ENCODE measurements at places on chromosomes 6 and 20.

- DNase-seq = no peak
These were observed 277.7 kb downstream of the ADGB start for GRCh38 chr6:146876271-146877151.

DNA sequence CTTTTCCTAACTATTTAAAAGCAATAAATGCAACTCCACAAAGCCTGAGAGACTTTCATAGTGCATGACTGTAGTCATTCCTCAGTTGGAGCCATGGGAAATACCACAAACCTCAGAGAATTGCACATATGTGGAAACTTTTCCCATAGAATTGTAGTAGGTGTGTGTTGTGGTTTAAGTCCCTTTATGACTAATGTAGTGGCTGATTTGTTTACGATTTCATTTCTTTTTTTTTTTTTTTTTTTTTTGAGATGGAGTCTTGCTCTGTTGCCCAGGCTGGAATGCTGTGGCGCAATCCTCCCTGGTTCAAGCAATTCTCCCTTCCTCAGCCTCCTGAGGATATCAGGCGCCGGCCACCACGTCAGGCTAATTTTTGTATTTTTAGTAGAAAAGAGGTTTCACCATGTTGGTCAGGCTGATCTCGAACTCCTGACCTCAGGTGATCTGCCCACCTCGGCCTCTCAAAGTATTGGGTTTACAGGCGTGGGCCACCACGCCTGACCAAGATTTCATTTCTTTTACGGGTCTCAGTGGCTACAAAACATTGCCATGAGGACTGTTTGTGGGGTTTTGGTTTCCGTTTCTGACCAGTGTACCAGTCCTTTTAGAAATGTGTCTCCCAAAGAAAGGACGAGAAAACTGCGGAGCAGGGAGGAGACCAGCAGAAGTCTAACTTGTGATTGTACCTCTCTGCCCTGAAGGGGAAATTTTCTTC is 212.1 kb upstream of the MARCKS start:
- no peak for DNase-seq

- DNase-seq = no peak
These were observed 23.0 kb upstream of the LY86 start for GRCh38 chr6:6565488-6565887.

GRCh38 chr20:34916774-34917354 is 38.7 kb downstream of the GSS start:
- DNase-seq = no peak

- DNase-seq = peak; percentile 66
These were observed 1.5 kb downstream of the ZNFX1 start for GRCh38 chr20:49276161-49276960.

GRCh38 chr6:33568826-33569570 is 11.1 kb downstream of the BAK1 start:
- DNase-seq = no peak

GRCh38 chr6:35305117-35305516 is 7.5 kb downstream of the DEF6 start:
- peak; percentile 39 for DNase-seq

GRCh38 chr6:40693768-40694167 is 106.6 kb upstream of the LRFN2 start:
- DNase-seq = no peak

- DNase-seq = no peak
These were observed 214.6 kb downstream of the GMDS start for GRCh38 chr6:2030682-2031244.

GRCh38 chr20:8433291-8433690 is 301.2 kb downstream of the PLCB1 start:
- DNase-seq = no peak

GRCh38 chr20:29410806-29411457 is 1846.5 kb upstream of the DEFB115 start:
- DNase-seq = no peak

GRCh38 chr6:34172961-34173775 is 27.3 kb upstream of the GRM4 start:
- DNase-seq = no peak

DNA sequence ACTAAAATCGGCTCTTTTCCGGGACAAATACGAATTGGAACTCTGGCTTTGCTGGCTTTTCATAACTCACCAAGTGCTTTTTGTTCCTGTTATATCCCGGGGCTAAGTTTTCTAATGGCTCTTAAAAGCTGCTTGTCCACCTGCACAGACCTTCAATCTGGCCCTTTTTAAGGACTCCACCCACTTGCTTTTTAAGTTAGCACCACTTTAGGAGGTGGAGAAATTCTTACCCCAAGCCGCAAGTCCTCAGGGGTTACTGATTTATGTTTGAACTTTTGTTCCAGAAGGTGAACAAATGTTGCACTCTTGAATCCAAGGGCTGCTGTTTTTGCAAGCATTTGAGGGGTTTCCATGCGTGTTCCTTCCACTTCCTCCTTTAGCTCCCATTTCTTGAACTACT is 37.8 kb downstream of the FAM184A start:
- DNase-seq = no peak

Measured in stimulated activated CD8-positive, alpha-beta memory T cell treated with anti-CD3 and anti-CD28 coated beads, Interleukin-4, amount 100 ng/mL, for 48 hours (primary cell).